ENCODE measurements at places on chromosomes 4 and X.

- DNase-seq, result no peak
Observed at GRCh38 chrX:7690842-7691241, 152.1 kb upstream of the VCX start.

DNA sequence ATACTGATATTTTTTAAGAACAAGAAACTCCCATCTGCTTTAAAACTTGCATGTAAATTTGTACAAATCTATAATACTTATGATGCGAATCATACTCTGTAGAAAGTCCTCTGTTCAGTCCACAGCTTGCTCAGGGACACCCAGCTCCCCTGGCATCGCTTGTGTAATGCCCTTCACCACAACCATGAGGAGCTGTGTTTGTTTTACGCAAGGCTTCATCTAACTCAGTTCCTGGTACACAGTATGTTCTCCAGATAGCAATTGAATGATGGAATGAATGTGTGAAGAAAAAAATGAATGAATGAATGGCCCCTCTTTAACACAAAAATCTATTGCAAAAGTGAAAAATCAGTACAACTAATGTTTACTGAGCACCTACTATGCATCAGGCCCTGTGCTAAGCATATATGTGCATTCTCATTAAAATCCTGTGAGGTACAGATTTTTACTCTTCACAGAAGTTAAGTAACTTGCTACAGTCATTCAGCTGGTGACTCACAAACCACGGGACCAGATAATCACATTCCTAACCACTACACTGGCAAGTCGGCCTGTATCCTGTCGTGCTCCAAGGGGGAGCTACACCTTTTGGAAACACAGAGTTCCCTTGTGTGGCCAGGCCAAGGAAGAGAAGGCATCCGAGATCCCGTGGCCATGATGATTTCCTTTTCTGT is 58.7 kb upstream of the KDR start:
- DNase-seq, result peak; percentile 65

- DNase-seq, result no peak
Observed at GRCh38 chrX:74431797-74432196, 10.5 kb downstream of the SLC16A2 start.

DNA sequence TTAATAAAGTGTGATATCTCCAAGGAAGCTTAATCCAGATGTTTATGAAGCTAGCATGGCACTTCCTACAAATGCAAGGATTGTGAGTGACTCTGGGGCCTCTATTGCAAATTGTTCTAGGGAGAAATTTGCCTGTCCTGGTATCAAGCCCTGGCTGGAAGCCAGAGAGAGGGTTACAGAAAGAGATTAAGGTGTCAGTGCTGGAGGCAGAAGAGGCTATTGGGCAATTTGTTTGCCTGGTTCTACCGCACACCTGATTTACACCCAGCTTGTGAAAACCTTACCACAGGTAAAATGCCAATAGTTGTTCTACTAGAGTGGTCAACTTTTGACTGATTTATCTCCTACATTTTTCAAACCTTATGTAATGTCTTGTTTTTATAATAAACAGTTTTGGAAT is 186.7 kb upstream of the FAT1 start:
- no peak for DNase-seq

DNA sequence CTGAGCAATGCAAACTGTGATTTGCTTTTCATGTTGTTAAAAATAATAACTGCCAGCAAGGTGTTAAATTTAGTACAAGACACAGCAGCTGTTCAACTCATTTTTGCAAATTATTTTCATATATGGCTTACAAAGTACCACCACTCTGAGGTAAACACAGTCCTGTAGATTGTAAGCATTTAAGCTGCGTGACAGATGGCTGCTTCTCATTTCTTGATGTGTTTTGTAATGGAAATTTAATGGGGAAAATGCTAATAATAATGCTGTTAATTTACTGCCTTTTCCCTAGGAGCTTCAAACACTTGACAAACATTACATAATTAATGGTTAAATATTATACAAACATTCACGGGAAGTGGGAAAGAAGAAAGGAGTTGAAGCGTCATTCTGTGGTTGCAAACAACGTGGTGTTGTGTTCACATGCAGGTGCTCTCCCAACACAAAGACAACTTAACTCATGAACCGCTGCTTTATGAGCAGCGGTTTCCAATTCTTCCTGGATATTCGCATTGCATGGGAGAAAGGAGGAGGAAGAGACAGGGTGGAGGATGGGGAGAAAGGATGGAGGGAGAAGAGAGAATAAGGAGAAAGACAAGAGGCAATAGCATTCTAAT is 236.8 kb upstream of the VCX start:
- no peak for DNase-seq

GRCh38 chr4:187732524-187732923 is 263.0 kb upstream of the ZFP42 start:
- no peak for DNase-seq

DNA sequence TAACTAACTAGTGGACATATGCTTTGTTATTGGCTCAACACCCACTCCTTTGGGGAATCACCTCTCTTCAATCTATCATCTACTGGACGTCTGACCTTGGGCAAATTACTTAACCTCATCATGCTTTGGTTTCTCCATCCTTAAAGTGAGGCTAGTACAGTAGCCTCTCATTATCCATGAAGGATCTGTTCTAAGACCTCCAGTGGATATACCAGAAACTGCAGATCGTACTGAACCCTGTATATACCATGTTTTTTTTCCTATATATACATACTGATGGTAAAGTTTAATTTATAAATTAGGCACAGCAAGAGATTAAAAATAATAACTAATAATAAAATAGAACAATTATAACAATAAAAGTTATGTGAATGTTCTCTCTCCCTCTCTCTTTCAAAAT is 56.2 kb downstream of the HMGB3 start:
- no peak for DNase-seq

GRCh38 chr4:35493977-35494376 is 750.3 kb downstream of the ARAP2 start:
- DNase-seq, result no peak

DNA sequence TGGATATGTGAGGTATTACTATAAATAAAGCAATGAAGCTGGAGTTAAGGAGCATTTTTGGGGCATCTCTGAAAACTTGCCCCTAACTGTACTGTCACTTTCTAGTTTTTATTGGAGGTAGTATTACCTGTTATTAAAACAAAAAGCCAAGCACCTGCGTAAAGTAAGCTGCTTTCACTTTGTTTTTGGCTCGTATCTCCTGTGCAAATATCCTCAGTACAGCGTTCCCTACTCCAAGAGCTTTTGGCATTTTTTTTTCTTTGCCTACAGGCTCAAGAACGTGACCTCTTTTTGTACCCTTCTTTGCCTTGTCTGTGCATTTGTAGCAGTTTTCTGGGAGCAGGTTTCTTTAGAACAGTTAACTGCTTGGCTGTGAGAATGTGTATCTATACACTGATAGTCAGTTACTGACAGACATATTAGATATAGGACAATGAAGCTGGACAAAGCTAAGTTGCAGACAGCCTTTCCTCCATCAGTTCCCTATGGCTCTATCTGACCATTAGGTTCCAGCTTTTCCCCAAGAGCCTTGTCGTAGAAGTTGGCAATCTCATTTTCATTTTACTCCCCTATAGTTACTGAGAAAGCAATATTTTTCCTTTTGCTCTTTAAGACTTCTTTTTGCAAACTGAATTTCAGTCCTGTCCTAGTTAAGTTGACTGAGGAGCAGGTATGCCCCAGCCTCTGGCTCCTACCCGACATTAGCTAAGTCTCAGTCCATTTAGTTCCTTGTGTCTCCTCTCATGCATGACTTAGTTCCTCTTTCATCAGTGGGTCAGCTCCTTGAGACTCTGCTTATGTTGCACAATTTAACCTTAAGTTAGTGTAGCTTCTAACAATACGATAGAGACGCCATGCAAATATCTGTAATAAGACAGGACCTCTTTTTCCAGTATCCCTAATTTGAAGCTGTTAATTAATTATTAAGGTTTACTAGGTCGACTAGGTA is 71.5 kb upstream of the HPRT1 start:
- no peak for DNase-seq

GRCh38 chr4:121255986-121256750 is 92.0 kb upstream of the TNIP3 start:
- DNase-seq, result peak; percentile 60

- no peak for DNase-seq
Observed at GRCh38 chrX:70046978-70047377, 2.8 kb downstream of the AWAT2 start.

DNA sequence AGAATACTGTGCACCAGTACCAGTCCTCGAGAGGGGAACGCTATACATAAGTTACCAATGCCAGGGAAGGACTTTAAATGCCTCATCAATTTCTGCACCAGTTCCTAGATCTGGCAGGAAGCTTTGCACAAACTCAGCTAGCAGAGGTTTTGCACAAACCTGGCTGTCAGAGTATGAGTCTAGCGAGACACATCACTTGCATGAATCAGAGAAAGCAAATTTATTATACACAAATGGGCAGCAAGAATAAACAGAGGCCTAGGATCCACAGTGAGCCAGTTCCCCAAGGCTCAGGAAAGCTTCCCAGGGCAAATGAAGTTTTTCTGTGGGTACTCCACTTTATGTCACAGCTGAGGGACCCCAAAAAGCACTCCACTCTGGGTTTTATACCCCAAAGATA is 523.5 kb downstream of the CFAP47 start:
- no peak for DNase-seq

- no peak for DNase-seq
Observed at GRCh38 chrX:24276015-24276414, 37.9 kb downstream of the SUPT20HL2 start.

- DNase-seq, result no peak
Observed at GRCh38 chrX:150014525-150014924, 76.2 kb upstream of the EOLA2 start.

DNA sequence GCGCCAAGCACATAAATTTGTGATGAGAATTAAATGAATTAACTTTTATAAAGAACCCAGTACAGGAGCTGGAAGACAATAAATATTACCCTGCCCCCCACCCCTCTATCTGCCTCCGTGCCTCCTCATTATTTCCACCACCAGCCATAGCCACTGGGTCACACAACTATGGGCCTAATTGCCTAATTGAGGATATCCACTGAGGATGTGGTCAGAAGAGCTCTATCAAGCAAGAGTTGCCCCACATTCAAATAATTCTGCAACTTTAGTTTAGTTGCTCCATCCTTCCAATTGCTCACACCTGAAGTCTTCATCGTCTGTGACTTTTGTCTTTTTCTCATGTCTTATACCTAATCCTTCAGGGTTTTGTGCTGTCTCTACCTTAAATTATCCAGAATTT is 9.5 kb upstream of the CXCL8 start:
- no peak for DNase-seq

DNA sequence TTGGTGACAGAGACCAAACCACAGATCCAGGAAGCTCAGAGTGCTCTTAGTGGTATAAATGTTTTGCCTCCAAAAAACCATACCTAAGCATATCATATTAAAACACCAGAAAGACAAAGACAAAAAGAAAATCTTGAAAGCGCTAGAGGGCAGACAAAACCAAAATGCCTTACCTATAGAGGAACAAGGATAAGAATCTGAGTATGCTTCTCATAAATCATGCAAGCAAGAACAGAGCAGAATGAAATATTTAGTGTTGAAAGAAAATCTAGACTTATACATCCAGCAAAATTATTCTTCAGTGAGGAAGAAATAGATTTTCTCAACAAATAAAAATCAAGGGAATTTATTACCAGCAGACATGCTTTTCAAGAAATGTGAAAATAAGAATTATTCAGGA is 941.0 kb upstream of the INTU start:
- DNase-seq, result no peak

DNA sequence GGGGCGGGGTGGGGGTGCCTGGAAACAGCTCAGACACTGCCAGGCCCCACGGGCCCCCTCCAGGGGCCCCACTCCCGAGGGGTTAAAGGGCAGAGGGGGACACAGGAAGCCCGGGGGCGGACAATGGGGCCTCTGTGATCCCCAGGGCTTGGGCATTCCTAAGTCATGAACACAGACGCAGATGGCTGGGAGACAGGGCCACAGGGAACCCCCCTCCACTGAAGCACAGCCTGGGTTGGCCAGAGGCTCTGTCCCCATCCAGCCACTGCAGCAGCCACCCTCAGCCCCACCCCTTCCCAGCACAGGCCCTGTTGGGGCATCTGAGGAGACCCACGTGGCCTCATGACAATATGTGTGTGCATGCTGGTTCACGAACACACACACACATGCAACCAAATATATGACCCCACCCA is 3.9 kb downstream of the L1CAM start:
- no peak for DNase-seq

DNA sequence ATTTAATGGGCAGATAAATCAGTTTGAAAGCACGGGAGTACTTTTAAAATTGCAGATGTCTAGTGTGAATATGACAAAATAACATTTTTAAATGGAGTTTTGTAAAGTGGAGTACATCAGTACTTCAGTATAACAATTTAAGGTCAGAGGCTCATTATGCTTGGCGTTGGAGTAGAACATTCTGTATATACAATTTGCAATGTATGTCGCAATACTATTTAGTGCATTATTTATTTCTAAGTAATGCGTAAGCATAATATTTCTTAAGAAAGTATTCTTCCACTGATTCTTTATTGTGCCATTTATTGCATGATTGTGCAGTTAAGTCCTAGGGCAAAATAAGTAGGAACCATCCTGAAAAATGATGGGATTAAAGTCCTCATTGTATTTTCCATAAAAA is 461.6 kb downstream of the AFF2 start:
- no peak for DNase-seq

DNA sequence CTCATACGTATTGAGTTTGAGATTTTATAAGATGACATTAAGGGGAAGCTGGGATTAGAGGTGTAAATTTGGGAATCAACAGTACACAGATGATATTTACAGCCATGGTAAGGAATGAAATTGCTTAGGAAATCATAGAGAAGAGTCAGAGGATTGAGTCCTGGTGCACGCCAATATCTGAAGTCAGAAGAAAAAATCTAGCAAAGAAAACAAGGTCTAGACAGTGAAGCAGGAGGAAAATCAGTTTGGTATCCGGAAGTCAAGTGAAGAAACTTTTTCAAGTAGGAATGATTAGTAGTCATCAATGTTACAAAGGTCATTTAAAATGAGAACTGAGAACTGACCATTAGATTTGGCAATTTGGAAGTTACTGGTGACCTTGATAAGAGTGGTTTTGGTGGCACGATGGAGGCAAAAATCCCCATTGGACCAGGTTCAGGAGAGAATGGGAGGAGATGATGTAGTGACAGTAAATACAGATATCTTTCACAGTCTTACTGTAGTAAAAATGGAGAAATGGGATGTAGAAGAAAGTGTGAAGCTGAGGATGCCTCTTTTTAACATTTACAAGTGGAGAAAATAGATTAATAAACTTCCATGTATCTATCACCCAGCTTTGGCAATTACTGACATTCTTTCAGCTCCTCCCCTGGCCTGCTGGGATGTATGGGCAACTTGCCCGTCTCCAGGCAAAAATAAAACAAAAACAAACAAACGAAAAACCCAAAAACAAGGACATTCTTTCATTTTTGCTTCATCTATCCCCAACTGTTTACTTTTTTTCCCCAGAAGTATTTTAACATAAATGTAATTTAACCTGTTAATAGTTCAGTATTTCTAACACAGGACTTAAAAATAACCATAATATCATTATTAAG is 11.4 kb upstream of the GPR34 start:
- DNase-seq, result no peak

DNA sequence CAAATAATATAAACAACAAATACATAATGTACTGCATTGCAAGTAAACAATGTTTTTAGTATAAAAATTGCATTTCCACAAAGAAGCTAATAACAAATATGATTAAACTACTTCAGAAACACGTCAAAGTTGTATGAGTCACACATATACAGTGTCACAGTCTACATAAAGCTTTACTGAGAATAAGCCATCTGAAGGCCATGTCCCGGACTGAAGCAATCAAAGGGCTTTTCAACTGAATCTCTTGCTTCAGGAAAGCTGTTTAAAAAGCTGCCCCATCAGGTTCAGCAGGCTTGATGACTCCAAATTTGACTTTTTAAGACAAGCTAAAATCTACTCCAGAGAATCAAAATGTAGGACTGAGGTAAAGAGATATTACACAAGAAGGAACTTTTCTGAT is 1476.8 kb downstream of the ADGRL3 start:
- no peak for DNase-seq

Data from smooth muscle cell of the brain vasculature (primary cell).